Activated CD8-positive, alpha-beta memory T cell treated with anti-CD3 and anti-CD28 coated beads, Interleukin-2, amount 10 ng/mL, durations not matched to agents 7 days and 5 days (primary cell): ENCODE measurements at places on chromosomes 16 and 17. TPM values are rescaled to one million over a fixed set of nuclear protein-coding genes. Genes with fewer than 3 reads are reported as not detected.

- no peak for DNase-seq
Observed at GRCh38 chr17:32222621-32223020, 43.0 kb upstream of the RHBDL3 start.

GRCh38 chr16:12708266-12708665 lies 95.4 kb downstream of the CPPED1 start:
- DNase-seq = no peak

DNA sequence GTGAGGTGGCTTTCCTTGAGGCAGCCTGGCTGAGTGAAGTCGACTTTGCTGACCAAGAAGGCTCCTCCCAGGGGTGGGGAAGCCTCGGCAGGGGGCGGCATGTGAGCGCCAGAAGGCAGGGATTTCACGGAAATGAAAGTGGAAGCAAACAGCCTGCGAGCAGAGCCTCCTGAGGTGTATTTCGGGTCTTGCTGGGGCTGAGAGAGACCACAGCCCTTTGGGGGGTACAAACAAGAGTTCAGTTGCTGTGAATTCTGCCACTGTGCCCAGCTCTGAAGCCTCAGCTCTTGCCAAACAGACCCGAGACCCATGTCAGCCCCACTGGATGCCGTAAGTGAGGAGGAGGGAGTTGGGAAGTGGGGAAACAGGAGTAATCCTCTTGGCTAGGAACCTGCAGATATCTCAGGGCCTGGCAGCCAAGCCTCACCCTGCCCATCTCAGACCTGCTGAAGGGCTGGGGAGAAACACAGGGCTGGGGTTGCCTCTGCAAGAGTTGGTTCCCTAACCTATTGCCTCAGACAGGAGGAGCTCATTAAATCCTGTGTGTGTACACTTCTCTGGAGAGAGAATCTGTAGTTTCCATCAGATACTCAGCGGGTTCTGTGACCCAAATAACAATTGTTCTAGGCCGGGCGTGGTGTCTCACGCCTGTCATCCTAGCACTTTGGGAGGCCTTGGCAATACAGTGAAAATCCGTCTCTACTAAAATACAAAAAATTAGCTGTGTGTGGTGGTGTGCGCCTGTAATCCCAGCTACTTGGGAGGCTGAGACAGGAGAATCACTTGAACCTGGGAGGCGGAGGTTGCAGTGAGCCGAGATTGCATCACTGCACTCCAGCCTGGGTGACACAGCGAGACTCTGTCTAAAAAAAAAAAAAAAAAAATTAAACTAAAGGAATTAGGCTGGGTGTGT lies at the start of gene IFI35:
Gene IFI35, plus strand, starts transcription at position 146 of the 913 bp plus-strand sequence. Its CDS starts 164 bp downstream, at position 310.
- DNase-seq = peak; percentile 95

DNA sequence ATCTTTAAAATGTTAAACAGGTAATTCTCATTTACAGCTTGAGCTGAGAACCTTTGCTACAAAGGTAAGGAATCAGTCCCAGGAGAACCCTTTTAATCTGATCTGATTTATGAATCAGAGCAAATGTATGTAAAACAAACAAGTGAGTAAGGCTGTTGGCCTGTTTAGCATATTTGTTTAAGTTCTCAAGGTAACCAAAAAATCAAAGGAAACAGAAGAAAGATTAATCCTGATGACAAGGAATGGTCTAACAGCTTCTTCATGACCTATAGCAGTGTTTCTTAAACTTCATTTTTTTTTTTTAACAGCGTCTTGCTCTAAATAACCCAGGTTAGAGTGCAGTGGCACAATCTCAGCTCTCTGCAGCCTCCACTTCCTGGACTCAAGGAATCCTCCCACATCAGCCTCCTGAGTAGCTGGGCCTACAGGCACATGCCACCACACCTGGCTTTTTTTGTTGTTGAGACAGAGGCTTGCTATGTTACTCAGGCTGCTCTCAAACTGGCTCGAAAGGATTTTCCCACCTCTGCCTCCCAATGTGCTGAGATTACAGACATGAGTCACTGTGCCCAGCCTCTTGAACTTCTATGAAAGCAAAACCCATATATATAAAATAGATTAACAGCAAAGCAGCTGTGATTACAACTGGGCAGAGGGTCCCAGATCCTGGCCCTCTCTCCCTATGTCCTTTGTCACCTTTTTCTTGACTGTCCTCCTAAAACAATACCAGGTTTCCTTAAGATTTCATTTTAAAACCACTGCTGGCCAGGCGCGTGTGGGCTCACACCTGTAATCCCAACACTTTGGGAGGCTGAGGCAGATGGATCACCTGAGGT lies 5.1 kb upstream of the JPT1 start:
- DNase-seq = no peak

DNA sequence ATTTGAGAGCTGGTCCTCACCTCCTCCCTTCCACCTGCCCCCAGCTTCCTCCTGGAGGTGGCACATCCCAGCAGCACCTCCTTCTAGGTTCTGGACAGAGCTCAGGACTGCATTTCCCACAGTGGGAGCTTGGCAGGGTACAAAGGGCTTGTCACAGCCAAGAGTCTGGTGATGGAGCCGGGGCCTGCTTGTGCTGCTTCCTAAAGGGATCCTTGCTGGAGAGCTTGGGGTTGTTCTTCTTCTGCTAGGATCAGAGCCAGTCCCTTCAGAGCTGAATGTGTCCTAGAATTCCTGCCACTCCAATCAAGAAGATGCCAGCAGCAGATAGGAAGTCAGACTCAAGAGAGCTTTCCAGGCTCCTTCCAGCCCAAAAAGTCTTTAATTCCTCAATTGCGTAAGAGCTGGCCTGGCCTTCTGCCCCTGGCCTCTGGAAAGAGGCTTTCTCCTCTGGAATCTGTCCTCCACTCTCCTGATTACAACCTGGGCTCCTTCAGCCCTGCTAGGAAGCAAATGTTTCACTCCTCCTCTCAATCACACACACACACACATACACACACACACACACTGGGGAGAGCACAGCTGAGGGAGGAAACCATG lies 4.4 kb downstream of the CD300E start:
- no peak for DNase-seq

DNA sequence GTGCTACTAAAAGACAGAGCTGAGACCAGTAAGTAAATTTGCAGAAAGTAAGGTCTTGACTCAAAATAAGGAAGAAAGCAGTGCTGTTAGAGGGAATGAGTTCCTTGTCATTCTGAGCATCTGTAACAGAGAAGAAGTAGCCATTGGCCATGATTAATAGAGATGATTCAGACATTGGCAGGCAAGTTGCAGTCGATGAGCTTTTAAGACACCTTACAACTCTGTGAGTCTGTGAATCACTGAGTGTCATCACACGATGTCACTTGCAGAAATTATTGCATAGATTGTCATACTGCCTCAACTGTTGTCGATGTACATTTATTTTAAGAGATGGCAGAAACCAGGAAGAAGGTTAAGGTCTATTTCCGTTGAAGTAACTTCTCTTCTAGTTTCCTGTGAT lies 201.1 kb upstream of the CDH13 start:
- DNase-seq = no peak

DNA sequence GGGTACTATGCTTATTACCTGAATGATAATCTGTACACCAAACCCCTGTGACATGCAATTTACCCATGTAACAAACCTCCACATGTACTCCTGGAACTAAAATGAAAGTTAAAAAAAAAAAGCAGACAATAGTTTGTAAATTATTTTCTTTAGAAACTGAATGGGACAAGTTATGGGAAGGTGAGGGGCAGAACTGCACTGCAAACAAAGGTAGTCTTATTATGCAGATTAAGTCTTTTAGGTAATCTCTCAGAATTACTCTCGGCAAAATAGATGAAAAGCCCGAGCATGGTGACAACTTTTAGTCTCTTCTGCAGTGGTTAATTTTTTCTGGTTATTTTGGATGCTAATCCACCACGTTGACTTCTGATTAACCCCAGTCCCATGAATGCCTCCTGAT lies 25.5 kb downstream of the LDAF1 start:
- no peak for DNase-seq

GRCh38 chr17:44211281-44212265 lies 7.9 kb downstream of the UBTF start:
- DNase-seq = no peak

GRCh38 chr16:2687531-2688308 lies 5.4 kb downstream of the KCTD5 start:
- no peak for DNase-seq

- DNase-seq = no peak
Observed at GRCh38 chr16:81846105-81846504, 67.0 kb downstream of the PLCG2 start.

DNA sequence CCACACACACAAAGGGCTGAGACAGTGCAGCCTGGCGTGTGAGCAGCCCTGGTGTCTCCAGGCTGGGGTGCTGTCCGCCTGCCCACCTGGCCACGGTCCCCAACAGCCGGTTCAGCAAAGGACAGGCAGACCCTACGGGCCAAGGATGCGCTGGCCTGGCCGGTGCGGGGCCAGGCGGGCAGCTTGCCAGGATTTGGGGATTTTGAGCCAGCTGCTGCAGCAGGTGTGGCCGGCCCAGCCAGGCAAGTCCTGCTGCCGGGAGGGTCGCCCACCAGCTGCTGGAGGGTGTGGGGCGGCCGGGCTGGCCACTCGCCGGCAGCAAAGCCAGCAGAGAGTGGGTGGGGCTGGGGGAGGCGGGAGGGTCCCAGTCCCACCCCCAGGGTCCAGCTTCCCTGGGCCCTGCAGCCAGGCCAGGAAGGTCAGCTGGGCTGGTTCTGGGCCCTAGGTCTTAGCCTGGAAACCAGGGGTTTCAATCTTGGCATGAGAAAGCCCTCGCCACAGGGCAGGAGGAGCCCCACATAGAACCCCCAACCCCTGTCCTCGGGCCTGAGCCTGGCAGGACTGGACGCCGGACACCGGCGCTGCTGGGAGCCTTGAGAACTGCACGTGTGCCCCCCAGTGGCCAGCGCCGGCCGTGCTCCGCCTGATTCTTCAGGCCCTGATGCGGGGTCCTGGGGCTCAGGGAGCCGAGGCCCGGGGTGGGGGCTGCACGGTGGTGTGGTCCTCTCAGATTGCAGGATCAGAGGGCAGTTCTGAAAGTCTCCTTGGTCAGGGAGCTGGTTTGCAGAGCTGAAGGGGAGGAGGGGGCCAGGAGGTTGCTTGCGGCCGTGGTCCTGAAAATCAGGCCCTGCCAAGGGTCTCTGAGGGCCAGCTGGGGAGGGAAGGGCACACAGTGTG lies 17.6 kb upstream of the SSTR5 start:
- no peak for DNase-seq

GRCh38 chr16:49474741-49475140 lies 101.1 kb downstream of the C16orf78 start:
- no peak for DNase-seq

DNA sequence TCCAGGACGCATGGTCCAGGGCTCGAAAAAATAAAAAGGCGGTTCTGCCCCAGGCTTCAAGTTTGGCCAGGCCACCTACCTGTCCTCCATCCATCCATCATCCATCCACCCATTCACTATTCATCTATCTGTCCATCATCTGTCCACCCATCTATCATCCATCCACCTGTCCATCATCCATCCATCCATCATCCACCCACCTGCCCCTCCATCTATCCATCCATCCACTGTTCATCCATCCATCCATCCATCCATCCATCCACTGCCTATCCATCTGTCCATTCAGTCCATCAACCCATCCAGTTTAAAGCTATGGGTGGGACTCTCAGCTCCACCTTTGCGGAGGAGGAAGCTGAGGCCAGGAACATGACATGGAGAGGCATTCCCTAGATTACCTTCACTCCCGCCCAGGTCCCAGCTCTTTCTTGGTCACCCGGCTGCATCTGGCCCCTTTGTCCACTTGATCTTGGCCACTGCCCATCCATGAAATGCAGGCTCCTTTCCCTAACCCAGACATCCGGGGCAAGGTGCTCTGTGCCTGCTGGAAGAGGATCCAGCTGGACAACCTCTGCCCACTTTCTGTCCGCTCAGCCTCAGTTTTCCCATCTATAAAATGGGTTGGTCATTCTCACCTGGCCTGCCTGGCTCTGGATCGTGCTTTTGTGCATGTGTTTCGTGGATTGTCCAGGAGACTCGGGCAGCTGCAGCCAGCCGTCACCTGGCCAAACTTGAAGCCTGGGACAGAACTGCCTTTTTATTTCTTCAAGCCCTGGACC lies 236.0 kb upstream of the CIBAR2 start:
- no peak for DNase-seq

- DNase-seq = no peak
Observed at GRCh38 chr17:7553356-7553755, 4.5 kb downstream of the TNFSF12 start.

- DNase-seq = no peak
Observed at GRCh38 chr17:5915337-5915736, 154.8 kb upstream of the WSCD1 start.

DNA sequence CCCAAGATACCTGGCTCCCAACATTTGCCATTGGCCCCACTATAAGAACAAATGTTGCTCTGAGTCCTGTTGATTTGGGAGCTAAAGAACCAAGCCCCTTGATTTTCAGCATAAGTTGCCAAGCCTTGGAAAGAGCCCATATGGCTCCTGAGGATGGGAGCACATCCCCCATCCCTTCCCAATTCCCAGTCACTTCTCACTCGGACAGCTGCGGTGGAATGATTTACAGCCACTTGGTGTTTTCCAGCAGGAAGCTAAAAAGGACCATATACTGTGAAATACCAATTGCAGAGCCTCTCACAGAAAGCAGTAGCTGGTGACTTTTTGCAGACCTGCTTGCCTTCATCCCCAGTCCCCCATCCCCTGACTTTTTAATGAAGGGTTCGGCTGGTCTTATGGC lies 524.6 kb downstream of the GRIN2A start:
- DNase-seq = no peak

DNA sequence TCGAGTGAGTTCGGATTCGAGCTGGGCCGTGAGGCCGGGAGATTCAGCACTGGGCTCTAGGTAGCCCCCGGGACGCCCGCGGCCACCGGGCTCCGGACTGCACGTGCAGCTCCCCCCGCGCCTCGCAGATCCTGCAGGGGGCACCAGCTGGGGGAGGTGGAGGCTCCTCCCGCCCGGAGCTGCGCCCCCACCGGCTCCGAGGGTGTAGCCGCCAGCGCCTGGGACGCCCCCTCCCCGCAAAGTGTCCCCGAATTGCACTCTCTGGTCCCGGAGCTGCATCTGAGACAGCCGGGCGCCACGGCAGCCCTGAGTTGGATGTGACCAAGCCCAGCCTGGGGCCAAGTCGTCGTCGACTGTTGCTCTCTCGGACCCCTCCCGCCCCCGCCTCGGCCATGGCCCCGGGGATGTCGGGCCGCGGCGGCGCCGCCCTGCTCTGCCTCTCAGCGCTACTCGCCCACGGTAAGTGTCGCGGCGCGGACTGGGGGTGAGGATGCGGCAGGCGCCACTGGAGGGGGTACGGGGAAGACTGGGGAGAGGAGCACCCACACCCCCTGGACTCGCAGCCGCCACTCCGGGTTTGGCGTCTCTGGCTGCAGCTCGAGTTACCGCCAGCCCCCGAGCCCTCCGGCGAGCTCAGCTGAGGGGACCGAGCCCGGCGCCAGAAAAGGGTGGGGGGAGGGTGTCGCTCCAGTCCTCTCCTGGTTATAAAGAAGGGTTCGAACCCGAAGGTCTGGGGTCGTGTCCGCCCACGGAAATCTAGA lies 1.5 kb downstream of the TMEM132E start:
- DNase-seq = no peak

- DNase-seq = no peak
Observed at GRCh38 chr16:28167730-28168129, 44.0 kb downstream of the XPO6 start.

HSD11B2 gene
- total RNA-seq = not detected

TSPAN10 gene
- 0.23 TPM for total RNA-seq

KCNH4 gene
- 0.09 TPM for total RNA-seq

IGF2BP1 gene
- not detected for total RNA-seq

PPM1E gene
- 0.07 TPM for total RNA-seq

SEPTIN1 gene
- total RNA-seq = 259 TPM

KCNG4 gene
- total RNA-seq = not detected

KRTAP2-3 gene
- not detected for total RNA-seq
